ENCODE measurements at places on chromosomes 1 and 21. TPM values are rescaled to one million over a fixed set of nuclear protein-coding genes. Genes with fewer than 3 reads are reported as not detected.
A peak's percentile ranks its signal among the peaks of the same experiment; 100 is the strongest.

The TCHHL1 gene
- total RNA-seq = not detected

The SLC41A1 gene
- total RNA-seq = 5.0 TPM

The KCNE2 gene
- total RNA-seq = 0.71 TPM

The JUN gene
- total RNA-seq = 531 TPM

The FHAD1 gene
- total RNA-seq = 0.15 TPM

The AGT gene
- total RNA-seq = 0.76 TPM

The CRNN gene
- total RNA-seq = not detected

The ALG6 gene
- total RNA-seq = 5.4 TPM

The SPATA45 gene
- not detected for total RNA-seq

The ZNF695 gene
- total RNA-seq = 8.1 TPM

DNA sequence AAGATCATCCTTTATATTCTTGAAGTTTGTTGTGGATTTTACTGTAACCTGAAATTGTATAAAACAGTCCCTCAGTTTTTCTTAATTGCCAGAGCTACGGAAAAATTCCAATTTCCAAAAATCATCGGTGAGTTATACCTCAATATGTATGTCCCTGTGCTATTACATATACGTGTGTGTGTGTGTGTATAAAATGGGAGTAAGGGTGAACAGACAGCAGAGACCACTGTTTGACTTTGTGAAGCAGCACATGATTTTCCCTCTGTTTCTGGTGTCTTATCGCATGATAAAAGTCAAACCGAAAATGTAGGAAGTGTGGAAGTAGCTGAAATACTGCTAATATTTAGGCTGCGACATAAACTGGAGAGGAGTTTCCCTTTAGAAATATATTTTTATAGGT lies 1.2 kb downstream of the OR2T1 start:
- peak; percentile 11 for DNase-seq

DNA sequence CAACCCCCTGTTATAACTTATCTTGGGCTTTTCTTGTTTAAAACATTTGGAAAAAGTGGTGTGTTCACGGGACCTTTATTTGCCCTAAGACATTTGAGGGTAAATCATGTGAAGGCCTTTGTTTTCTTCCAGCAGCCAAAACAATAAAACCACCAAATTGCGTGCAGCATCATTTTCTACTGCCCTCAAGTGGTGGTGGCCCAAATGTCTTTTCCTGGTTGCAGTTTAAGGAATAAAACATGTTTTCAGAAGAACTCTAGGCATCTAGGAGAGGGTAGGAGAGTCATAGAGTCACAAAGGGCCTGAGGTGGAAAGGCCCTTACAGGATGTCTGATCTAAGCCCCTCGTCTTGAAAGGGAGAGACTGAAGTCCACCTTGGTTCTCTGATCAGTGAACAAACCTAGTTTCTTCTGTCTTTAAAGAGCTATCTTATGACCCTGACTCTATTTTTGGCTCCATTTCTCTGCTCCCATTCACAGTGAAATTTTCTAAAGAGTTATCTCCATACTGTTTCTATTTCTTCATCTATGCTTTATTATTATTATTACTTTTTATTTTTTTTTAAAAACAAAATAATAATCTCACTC lies 16.0 kb upstream of the EPS15 start:
- peak; percentile 74 for DNase-seq

DNA sequence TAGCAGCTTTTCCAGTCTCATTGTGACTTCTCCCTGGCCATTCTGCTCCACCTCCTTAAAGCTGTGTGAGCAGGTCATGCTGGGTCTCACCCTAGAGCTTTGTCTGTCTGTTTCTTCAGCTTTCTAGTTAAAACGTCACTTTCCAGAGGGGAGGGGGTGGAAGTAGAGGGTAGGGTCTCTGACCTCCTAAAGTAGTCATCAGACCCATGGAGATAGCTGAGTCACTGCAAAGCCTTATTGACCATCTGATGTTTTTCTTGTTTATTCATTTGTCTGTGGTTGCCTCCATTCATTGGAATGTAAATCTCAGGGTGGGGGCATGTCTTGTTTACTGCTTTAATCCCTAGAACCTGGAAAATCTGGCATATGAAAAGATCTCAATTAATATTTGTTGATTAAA lies 52.7 kb downstream of the ELF3 start:
- DNase-seq = peak; percentile 40

- DNase-seq = no peak
These were observed 79.9 kb downstream of the CNIH3 start for GRCh38 chr1:224696021-224696420.

DNA sequence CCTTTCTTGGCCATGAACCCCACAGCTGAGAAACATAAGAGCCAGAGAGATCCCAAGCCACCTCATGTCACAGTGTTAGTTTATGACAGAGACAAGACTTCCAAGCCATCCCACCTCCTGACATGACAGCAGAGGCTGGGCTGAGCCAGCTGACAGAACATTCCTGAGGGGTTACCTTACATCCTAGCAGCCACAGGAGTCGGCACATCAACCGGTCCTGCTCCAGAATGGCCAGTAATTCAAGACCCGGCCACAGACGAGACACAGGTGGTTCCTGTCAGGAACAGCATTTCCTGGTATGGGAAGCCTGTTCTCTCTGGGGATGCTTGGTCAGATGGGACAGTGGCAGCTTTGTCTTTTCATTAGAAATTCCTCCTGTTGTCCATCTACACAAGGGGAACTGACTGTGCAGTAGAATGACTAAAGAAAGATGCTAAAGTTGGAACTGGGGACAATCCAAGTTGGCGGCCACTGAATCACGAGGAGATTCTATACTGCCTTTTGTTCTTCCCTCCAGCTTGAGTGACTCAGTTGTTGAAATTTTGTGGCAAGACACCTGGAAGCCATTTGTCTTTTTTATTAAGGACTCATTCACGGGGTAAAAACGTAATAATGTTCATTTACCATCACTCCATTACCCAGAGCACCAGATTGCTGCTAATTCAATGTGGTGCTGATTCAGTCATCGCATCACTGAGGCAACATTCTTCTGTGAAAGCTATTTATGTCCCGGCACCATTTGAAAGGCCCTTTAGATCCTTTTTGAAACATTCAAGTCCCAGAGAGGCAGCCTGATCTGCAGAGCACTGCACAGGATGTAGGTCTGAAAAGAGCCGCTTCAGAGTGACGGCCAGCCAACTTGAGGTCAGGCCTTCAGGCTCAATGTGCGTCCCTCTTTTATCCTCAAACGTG lies 37.2 kb upstream of the NPL start:
- no peak for DNase-seq

- no peak for DNase-seq
These were observed 92.1 kb downstream of the SYF2 start for GRCh38 chr1:25140073-25140797.

DNA sequence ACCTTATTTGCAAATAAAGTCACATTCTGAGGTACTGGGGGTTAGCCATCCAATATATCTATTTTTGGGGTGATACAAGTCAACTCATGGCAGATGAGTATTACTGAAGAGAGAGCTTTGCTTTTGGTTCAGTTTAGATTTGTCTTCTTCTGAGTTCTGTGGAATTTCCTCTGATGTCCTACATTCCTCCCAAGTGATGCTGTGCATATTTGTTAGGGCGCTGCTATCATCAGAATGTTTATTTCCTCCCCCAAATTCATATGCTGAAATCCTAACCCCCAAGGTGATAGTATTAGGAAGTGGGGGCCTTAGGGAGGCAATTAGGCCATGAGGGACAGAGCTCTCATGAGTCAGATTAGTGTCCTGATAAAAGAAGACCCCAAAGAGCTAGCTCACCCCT lies 96.2 kb upstream of the WLS start:
- DNase-seq = no peak

DNA sequence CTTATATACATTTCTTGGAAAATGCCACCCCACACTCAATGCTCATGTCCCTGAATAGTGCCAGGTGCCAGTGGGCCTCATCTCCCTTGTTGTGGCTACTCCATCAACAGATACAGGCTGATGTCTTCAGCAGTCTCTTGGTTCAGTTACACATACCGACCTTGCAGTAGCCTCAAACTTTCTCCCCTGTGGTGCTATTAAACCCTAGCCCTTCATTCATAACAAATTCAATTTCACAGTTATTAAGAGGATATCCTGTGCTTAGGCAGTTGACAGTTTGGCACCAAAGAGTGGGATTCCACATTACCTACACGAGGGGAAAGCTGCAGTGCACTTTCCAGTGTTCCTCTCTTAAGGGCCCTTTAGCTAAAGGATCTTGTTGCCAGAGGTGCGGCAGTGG lies 35.9 kb upstream of the CAMK1G start:
- DNase-seq = no peak

GRCh38 chr1:242827538-242827937 lies 303.0 kb upstream of the PLD5 start:
- DNase-seq = no peak

DNA sequence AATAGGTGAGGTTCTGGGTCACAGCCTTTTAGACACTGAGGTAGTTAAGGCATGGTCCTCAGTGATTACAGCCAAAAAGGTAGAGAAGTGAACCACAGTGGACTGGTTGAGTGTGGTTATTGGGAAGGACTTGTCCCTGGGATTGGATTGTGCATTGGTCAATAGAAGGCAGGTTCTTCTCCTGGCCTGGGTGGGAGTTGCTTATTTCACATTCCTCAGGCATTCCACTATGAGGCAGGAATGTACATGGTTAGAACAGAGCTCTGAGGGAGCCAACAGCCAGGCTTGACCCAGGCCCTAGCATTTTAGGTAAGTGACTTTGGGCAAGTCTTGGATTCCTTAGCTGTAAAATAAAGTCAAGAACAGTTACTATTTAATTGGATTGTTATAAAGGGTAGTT lies 97.9 kb upstream of the MARK1 start:
- no peak for DNase-seq

DNA sequence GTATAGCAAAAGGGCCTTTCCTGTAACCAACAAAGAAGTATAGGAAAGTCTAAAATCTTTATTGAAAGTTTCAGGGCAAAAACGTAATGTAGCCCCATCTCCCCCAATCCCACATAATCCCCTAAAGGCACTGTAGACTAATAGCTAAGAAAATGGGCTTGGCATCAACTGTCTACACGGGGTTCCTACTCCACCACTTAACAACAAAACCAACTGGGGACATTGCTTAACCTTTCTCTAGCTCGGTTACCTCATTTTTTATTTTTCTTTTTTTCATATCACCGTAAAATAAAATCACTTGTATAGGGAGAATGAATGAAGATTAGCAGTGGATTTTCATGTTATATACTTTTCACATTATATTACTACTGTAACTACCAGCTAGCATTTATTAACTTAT lies 12.3 kb downstream of the MACF1 start:
- no peak for DNase-seq

DNA sequence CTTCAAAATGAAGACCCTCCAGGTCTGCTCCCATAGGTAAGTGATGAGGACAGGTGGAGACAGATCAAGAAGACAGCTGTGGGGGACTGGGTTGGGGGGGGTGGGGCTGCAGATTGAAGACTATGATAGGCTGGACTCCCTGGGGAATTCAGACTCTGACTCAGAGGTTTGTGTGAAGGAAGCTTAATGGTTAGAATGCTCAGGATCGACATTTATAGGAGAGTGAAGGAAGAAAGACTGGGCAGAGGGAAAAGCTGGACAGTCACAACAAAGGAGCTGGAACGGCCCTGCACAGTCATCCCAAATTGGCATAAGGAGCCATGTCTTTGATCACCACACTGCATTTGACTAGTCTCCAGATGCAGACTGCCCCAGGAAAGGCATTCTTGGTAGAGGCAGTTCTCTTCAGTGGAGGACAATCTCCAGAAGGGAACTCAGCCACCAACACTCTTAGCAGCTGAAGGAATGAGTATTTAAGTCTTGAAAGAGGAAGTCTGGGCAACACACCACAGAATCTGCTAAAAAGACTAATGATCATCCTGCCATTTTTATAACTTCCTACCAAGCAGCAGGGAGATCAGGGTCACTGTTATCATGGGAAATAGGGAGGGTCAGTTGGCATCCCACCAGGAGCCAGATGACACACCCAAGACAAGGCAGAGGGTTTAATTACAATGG lies 120.0 kb upstream of the ZC3H11B start:
- DNase-seq = no peak

- DNase-seq = no peak
These were observed 2.8 kb upstream of the PHLDA3 start for GRCh38 chr1:201471772-201472171.

DNA sequence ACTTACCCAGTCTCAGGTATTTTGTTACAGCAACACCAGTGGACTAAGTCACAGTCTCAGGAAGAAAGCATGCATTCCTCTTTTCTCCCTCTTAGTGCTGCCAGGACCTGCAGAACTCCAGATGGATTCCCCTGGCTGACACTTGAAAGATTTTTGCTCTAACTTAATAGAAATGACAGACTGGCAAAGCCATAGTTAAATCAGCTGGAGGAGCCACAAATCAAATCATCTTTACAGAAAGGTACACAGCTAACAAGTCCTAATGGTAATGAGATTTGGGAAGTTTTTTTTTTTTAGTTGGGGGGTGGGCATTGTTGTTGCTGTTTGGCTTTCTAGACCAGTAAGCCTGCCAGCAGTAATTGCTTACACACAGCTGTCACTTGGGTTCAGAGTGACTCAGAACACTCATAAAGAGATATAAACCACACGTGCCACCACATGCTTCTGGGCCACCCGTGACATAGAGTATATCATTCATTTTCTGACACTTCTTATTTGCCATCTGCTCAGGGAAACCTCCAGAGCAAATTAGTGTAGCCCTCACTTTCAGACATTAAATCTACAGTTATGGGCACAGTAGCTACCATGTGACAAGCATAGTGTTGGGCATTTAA lies 72.4 kb downstream of the FH start:
- no peak for DNase-seq

GRCh38 chr1:232627645-232628334 lies 2.1 kb downstream of the SIPA1L2 start:
- DNase-seq = peak; percentile 78

- DNase-seq = no peak
These were observed 1000.6 kb upstream of the PRMT6 start for GRCh38 chr1:106055855-106056254.

DNA sequence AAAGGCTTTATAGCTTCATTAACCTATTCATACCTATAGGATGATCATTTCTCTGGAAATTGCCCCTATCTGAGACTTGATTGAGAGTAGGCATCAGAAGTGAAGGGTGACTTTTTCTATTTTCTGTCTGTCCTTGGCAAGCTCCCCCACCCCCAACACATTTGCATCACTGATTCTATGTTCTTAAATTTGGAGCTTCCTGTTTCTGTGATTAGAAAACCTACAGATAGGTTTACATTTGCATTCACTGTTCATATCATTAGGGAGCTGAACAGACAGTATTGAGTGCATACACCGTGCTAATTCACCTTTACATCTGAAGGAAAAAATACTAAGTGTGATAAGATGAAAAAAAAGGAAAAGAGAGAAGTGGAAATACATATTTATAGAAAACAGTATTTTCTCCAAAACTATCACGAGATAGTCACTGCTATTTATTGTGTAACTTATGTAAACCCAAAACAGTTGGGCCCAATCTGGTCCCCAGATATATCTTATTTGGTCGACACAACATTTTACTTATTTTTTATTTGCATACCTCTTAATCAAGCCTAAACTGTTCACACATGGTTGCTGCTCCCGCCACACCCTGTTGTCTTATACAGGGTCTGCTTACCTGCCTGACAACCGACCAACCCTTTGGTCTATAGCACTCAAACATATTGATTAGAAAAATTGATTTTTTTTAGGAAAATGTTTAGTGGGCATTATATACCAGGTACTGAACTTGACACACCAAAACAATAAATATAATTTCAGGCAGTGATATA lies 218.8 kb downstream of the NTNG1 start:
- DNase-seq = no peak

GRCh38 chr1:229434641-229435051 lies 752 bp upstream of the ACTA1 start:
- DNase-seq = no peak

GRCh38 chr1:30452925-30453324 lies 270.5 kb downstream of the MATN1 start:
- DNase-seq = no peak

All from HT-29 (cell line).